ENCODE measurements at places on chromosomes 1 and 21.

- no peak for DNase-seq
Measured at GRCh38 chr21:17848228-17848627, 29.1 kb upstream of the C21orf91 start.

DNA sequence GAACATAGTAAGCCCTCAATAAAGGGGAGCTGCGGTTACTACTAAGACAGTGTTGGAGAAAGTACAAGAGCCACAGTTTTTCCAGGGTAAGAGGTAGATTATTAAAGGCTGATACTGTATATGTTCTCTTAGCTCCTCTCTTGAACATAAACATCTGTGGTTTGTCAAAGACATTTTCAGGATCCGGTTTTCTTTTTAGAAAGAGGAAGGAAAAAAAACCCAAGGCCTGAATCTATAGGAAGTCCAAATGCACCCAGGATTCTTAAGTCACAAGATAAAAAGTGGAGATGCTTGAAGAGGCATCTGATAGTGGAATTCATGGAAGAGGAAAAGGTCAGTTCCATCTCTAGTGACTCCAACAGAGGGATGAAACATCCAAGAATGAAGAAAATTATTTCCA, 24.6 kb upstream of the SLC45A3 start:
- DNase-seq, result no peak

DNA sequence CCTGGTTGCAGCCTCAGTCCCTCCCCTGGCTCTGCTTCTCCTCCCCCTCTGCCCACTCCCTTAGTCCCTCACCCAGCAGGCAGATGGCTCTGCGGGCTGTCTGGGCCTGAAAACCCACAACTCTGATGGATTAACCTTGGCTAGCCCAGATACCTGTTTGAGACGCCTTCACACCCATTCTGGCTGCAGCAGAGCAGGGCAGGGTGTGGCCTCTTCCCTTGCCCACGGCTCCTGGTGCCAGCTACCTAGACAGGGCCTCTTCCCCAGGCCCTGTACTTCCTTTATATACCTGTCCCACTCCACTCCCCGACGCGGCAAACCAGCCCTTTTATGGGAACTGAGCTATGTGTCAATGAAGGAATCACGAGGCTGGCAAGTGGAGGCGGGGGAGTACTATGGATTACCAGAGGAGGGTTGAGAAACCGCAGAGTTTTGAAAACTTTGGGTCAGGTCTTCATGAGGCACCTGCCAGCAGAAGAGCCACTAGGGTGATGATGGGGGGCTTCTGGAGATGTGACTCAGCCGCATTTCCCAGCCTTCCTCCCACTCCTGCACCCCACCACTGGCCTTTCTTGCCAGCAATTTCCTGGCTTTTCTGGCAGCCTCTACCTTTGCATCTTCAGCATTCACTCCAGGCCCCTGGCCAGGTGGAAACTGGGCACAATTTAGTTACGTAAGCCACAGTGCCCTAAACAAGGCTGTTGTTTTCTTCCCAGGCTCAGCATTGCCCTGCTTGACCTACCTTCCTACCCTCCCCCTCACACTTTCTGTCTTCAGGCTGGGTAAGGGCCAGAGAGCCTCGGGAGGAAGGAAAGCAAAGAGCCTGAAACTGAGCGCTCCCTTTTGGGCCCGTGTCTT, at the start of gene CHI3L1:
CHI3L1 (minus strand) TSS at position 259 of the 858 bp plus-strand sequence; CDS start at position 178, 81 bp downstream.
- DNase-seq, result no peak

GRCh38 chr1:17636612-17637011, 97.1 kb downstream of the ARHGEF10L start:
- DNase-seq, result no peak

GRCh38 chr1:234697015-234697414, 87.0 kb upstream of the IRF2BP2 start:
- DNase-seq, result no peak

DNA sequence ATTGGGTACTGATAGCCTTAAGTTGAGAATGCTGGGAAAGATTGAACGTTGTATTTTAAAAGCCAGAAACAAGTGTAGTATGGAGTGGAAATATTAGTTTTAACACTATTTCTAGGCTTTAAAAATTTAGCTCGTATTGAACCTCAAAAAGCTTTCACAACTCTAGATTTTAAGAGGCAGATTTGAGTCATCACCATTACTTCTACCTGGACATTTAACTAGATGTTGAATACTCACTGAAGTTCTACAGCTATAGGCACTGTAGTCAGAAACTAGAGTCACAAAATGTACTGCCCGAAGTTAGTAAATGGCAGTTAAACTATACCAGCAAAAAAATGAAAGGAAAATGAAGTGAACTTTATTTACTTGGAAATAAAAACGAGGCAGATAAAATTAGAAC, 96.5 kb downstream of the NEK7 start:
- no peak for DNase-seq

GRCh38 chr1:186228749-186229148, 146.3 kb downstream of the TPR start:
- DNase-seq, result no peak

- no peak for DNase-seq
Measured at GRCh38 chr1:186882372-186883134, 53.8 kb downstream of the PLA2G4A start.

DNA sequence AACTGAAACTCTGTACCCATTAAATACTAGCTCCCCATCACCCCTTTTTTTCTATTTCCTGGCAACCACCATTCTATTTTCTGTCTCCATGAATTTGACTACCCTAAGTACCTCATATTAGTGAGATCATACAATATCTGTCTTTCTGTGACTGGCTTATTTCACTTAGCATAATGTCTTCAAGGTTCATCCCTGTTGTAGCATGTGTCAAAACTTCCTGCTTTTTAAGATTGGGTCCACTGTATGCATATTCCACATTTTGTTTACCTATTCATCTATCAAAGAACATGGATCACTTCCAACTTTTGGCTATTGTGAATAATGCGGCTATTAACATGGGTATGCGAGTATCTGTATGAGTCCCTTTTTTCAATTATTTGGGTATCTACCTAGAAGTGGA, 181.6 kb upstream of the ZNHIT6 start:
- no peak for DNase-seq

GRCh38 chr1:51912881-51913280, 34.4 kb upstream of the NRDC start:
- no peak for DNase-seq

DNA sequence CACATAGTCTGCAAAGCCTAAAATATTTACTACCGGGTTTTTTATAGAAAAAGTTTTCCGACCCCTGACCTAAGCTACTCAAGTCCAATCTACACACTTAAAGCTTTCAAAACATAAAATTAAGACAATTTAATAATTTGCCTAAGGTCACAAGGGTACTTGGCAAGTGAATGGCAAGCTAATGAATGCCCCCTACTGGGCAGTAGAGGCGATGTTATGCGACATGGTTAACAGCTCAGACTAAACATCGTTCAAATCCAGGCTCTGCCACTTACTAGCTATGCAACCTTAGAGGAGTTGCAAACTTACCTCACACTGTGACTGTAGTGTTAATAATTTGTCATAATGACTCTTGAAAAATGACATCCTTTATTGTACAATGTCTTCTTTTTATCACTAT, 317.2 kb upstream of the NFIA start:
- peak; percentile 36 for DNase-seq

DNA sequence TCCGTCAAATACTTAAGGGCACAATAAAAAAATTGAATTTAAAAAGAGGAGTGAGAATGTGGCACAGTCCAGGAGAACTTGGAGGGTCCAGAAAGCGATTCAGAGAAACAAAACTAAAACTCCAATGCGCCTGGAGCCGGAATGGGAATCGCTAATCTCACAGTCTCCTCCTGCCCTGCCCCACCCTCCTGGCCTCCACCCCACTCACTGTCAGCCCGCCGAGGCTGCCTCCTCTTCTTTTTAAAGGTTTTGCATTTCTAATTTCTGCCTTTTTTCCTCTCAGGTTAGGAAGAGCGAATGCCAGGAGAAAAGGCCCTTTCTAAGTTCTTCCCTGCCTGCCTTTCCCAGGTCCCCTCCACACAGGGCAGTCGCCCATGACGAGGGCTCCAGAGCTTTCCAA, 135.3 kb downstream of the ZBTB18 start:
- no peak for DNase-seq

DNA sequence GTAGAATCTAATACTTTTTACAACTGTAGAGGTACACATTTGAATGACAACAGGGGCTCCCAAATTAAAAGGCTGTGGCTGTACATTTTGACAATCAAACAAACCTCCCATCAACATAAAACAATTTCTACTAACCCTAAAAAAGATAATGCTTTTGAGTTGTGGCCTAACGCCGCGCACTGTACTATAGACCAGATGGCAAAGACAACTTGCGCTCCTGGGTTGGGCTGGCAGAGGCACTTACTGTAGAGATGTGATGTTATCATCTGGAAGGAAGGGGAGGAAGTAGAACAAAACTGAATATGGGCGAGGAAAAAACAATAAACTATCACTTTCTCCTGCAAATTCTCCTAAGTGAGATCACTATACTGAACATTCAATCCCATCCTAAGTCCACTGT, 26.1 kb downstream of the SPRTN start:
- no peak for DNase-seq

DNA sequence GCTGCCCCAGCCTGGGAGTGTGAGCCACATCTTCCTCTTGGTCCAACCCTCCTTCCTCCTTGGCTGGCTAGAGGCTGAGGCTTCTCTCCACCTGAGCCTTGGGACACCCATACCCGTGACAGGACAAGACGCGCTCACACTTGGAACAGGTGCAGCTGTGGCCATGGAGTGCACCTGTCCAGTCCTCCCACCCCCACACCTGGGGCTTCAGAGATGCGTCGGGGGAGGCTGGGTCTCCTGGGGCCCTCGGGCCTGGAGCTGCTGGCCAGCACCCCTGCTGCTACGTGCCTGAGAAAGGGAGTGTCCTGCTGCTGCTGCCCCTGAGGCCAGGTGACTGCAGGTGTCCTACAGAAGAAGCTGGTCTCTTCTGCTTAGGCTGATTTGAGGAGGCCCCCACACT, 37.0 kb upstream of the TMEM52 start:
- no peak for DNase-seq

GRCh38 chr1:41695118-41695745, 210.7 kb upstream of the EDN2 start:
- DNase-seq, result no peak

DNA sequence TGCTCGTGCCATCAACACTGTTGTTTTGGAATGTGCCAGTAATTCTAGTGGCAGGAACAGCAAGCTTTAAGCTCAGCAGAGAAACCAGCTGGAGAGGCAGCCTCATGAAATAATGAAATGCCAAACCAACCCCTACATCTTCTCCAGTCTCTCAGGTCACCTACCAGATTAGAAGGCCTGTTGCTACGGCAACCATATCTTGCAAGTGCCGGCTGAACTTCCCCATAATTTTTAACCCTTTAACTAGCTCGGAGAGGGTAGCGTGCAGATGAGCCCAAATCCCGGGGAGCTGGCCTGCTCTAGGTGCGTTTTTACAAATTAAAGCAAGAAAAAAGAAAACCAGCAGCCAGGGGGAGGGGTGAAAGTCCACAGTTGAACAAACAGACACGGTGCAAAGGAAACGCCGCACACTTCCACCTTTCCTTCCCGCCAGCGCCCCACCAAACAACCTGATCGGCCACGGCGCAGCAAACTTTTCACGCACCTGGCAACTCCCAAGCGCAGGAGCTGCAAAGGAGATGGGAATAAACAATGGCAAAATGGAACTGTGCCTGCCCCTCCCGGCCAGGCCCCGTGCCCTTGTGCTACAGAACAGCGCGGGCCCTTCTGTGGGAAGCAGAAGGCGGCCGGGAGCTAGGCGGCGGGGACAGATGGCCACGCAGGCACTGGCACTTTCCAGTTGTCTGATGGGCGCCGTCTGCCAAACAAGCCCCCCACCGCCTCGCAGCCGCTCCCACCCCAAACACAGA, 50.1 kb downstream of the SSBP3 start:
- DNase-seq, result no peak

DNA sequence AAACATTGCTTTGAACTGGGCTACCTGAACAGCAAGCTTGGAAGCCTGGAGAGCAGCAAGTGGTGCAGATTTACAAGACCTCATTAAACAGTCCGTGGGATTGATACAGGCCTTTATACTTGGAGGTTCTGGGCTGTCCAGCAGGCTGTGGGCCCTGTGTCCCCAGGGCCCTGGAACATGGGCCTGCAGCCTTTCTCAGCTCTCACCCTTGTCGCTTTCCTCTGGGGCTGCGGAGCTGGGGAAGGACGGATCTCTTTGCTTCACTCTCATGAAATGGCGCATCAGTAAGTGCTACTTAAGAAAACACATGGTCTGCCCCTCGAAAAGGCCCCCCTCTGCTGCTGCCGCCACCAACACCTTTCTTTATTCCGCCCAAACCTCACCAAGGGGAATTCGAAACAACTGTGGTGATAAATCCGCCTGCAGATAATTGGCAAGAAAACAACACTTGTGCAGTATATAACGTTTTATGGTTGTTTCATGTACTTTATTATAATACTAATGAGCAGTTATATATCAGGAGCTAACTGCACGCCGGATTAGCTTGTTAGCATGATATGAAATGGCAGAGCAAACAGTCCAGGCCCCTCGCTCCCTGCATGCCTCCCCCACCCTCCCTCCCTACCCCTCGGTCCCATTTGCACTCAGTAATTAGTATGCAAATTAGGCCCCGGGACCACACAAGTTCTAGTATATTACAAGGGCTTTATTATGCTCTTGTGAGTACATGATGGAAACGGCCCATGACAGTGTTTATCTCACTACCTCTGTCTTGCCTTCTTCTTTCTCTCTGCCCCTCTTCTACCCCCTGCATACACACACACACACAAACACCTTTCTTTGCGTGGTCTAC, 131.5 kb downstream of the RNF220 start:
- no peak for DNase-seq

DNA sequence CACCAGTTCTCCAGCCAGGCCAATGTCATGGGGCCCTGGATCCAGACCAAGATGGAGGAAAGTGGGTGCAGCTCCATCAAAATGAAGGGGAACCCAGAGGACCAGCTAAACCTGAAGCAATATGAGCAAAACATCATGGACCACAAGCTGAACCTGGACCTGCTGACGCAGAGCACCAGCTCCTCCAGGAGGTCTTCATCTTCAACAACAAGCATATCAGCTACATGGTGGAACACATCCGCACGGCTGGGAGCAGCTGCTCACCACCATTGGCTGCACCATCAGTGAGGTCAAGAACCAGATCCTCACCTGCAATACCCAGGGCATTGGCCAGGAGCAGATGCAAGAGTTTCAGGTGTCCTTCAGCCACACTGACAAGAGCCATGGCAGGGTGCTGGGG, 13.7 kb upstream of the EPHA10 start:
- DNase-seq, result no peak

DNA sequence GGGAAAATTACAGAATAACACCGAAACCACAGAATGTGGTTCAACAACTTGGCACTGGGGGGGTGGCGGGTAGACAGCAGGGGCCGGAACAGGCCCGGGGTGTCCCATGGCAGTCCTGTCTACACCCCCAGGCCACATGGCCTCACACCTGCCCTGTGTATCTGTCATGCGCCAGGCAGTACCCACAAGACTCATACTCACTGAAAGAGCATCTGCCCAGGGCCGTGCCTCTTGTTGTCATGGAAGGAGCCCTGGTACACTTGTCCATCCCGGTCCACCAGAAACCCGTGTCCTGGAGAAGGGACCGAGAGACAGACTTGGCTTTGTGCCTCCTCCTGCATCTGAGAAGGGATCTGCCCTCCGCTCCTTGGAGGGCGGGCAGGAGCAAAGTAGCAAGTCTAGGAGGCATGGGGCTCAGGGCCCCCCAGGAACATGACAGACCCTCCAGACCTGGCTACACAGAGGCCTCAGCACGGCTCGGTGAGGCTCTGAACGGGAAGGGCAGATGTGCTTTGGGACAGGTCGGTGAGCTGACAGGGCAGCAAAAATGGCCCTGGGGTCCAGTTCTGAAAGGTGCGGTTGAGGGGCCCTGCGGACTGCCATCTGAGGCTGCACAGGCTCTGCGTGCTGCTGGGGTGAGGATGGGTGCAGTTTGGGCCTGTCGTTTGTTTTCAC, 5.6 kb downstream of the MORN1 start:
- no peak for DNase-seq
